ENCODE measurements at places on chromosomes 2 and 18.

GRCh38 chr2:10404324-10405143, 43.6 kb downstream of the ODC1 start:
- DNase-seq = no peak

DNA sequence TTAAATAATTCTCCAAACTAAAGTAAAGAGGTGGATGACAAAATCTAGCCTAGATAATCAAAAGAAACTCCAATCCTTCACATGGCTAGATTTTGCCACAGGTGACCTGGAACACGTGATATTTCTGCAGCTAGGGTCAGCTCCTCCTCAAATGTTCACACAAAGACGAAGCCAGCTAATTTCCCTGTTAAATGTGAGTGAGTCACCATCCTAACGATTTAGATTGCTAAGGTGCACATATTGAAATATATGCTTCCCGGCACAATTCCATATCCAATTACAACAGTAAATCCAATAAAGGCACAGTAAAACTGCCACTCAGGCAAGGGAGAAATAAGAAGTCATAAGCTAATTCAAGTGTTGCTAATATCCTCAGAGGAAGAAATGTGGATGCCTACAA, 28.7 kb downstream of the IKZF2 start:
- no peak for DNase-seq

DNA sequence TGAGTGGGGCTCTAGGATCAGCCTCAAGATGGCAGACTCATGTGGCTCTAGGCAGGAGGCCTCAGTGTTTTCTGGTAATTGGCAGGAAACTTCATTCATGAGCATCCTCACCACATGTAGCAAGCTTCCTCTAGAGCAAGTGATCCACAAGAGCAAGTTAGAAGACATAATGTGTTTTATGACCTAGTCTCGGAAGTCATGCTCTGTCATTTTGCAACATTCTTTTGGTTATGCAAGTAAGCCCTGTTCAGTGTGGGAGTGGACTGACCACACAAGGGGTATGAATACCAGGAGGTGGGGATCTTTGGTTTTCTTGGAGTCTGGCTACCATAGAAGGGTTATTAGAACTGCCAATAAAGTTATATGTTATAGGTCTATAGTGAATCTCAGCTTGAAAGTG, 66.8 kb upstream of the STK39 start:
- no peak for DNase-seq

DNA sequence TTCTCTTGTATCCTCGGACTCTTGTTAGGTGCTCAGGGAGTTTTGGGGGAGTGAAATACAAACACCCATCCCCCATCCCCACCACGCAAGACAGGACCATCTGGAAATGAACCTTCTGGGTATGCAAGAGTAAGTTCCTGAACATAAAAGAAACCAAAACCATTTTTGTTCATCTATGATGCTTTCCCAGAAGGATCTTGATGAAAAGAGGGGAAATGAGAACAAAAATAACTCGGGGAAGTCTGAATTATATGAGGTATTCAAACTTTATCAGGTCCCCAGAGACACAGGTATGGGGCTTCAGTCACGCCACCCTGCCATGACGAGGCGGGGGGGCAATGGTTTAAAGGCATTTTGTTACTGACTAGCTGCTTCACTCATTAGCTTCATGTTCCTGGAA, 68.6 kb upstream of the DNMT3A start:
- no peak for DNase-seq

GRCh38 chr2:64404743-64405142, 49.2 kb upstream of the LGALSL start:
- no peak for DNase-seq

DNA sequence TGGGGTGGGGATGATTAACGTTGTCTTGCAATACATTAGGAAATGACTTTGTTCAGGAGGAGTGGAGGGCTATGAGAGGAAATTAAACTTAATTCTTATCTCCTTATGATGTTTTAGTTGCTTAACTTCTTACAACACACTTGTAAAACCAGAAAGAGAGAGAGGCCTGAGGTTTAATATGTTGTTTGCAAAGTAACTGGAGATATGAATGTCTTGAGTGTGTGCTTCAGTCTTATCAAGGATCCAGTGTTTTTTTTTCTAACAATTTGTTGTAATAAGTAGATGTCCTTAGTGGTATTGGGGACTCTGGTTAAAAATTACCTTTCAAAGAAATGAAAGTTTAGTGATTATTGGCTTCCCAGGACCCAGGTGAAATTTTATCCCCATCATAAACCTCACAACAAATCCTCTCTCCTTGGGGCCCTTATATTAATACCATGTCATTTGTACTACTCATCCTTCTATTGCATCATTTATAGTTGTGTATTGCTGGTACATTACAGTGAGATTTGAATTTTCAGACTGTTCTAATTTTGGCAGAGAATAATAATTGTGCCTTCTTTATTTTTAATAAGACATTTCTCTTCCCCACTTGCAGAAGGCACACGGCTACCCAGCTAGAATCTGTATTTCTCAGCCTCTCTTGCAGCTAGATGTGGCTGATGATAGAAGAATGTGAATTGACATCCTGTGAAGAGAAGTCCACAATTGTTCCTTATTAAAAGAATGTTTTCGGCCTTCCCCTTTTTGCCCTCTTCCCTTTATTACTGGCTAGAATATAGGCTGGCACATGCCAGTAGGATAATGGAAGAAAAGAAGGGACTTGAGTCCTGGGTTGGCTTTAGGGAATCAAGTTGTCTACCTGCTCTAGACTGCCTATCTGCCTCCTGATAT, 91.9 kb upstream of the CXCR4 start:
- no peak for DNase-seq

DNA sequence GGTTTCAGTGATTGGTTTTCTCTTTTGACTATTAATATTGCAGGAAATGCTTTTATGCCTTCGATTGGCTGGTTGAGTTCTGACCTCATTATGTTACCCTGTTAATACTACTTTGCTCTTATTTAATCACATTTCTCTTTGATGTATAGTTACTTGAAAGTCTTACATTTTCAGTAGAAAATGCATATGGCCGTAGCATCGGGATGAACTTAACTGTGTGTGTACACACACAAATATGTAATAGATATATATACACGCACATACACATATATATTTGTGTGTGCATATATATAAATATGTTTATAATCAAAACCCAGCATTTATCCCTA, 1.6 kb downstream of the EPC2 start:
- DNase-seq = no peak

GRCh38 chr18:52367953-52368742, 28.2 kb downstream of the DCC start:
- no peak for DNase-seq

- DNase-seq = no peak
Measured at GRCh38 chr18:12694032-12694431, 8.5 kb downstream of the CEP76 start.

DNA sequence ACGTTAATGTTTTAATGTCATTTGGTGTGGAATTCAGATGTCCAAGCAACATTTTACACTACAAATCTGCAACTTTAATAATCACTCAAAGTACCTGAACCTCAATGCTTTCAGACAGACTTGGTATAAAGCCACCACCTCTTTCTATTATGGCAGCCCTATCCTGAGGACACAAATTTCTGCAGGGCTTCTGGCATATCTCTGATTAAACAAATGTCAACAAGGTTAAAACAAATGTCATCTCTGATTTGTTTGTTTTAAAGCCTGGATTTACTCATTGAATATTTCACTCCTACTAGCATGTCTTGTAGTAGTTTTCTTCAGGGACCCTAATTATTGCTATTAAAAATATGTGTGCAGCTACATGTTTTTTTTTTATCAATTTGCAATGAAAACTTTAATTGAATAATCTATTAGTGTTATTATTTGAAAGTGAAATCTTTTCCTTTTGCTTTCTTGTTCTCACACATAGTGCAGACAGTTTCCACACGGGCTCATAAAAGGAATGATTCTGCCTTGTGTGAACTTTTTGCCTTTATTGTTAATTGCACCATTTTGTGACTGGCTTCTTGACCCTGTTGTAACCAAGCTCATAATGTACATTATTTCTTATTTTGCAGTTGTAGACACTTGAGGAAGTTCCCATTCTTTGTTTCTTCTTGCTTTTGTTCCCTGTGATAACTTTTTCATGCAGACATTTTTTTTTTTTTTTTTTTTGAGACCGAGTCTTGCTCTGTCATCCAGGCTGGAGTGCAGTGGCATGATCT, 30.1 kb downstream of the IL37 start:
- no peak for DNase-seq

DNA sequence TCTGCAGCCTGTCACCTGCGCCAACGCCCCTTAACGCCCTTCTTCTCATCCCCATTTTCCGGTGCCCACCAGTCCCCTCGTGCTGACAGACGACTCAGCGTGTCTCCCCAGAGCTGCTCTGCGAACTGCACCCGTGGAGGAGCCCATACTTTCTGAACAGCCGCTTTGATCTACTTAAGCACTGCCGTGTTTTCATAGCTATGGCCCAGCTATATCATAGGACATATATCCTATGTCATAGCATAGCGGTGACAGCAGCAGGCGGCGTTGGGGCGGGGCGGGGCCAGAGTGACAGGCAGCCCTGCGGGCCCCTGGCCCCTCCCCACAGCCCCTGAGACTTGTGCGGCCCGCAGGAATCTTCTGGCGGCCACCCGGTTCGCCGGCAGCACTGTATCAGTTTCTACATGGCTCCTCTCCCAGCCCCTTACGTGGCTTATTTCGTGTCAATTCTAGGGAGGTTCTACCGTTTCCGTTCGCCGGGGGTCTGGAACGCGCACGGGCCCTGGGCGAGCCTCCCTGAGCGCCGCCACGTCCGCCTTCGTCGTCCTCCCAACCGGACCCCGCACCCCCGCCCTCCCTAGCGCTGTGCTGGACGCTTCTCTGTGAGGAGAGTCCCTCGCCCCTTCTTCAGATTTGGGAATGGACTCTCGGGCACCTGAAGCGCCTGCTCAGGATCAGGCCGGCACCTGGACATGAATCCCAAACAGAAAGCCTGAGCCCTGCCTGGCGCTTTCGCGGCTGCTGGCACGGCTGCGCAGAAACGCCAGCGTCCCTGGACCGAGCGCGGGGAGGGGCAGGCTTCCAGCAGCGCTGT, 35.4 kb downstream of the PTPN18 start:
- DNase-seq = peak; percentile 74

GRCh38 chr2:118097657-118098056, 9.4 kb downstream of the INSIG2 start:
- DNase-seq = peak; percentile 56

GRCh38 chr2:105388971-105389381, 9.9 kb downstream of the FHL2 start:
- DNase-seq = peak; percentile 94

- DNase-seq = no peak
Measured at GRCh38 chr18:38009320-38009719, 443.7 kb upstream of the CELF4 start.
